ENCODE measurements at places on chromosomes 7 and 10.
A peak's percentile ranks its signal among the peaks of the same experiment; 100 is the strongest.

- DNase-seq = no peak
These were observed 55.6 kb upstream of the CAMK2B start for GRCh38 chr7:44380831-44381493.

DNA sequence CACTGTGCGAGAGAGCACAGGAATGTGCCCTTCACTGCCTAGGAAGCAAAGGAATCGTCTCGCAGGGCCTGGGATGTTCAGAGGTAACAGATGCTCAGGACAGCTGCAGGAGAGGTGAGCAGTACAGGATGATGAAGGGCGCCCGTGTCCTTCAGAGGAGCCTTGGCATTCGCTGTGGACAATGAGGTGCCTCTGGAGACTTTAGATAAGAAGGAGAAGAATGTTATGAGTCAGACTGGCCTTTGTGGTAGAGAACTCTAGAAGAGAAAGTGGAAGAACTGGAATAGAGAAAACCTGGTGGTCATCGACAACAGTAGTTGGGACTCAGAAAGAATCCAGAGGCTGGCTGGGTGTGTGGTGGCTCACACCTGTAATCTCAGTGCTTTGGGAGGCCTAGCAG, 64.4 kb upstream of the LEP start:
- no peak for DNase-seq

- no peak for DNase-seq
These were observed 82.8 kb upstream of the COL13A1 start for GRCh38 chr10:69718951-69719350.

GRCh38 chr10:24930427-24930826, 22.0 kb downstream of the PRTFDC1 start:
- DNase-seq = no peak

DNA sequence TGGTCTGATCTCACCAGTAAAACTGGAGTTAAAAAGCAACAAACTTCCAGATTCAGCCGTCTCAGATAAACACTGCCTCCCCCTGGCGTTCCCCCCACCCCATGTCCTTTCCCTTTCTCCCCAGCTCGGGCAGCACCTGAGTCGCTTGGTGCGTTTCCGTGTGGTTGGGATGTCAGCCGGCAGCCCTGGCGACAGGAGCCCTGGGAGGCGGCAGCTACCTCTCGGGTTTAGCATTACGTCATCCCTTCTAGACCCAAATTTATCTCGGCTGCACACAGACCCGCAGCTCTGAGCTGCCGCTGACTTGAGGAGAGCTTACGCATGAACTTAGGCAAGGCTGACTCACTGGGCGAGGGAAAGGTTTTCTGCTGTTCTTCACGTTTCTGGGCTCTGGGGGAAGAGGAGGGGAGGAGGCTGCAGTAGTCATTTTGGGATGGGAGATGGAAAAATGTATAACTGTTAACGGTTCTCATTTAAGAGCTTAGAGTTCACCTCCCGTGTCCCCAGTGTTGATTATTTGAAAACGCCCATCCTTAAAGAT, 14.4 kb downstream of the MXI1 start:
- peak; percentile 66 for DNase-seq
